Stimulated activated CD4-positive, alpha-beta T cell treated with anti-CD3 and anti-CD28 coated beads, Interleukin-2, amount 100 ng/mL, for 4 hours (primary cell): ENCODE measurements at places on chromosomes 5 and 9.

- no peak for DNase-seq
These were observed 845 bp upstream of the NR4A3 start for GRCh38 chr9:99820685-99821395.

GRCh38 chr9:128349772-128350171 lies 9.4 kb downstream of the SLC27A4 start:
- DNase-seq, result no peak

DNA sequence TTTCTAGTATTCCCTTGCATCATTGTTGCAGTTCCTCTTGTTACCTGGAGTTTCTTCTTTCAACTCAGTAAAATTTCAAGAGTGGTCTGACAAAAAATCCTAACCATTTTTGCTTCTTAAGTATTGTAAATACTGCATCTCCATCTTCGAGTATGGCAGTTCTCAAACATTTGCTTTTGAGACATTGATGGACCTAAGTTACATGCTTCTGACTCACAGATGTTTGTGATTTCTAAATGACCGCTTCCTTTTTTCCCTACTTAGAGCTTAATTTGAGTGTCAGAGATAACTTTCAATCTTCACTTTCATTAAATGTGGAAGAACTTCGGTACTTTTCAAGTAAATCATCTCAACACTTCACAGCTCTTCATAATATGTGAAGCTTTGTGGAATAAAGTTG lies 4.2 kb downstream of the UHRF2 start:
- no peak for DNase-seq

GRCh38 chr5:102813740-102814139 lies 58.6 kb downstream of the PAM start:
- DNase-seq, result no peak

- DNase-seq, result no peak
These were observed 153.6 kb downstream of the TSSK1B start for GRCh38 chr5:113281194-113281593.
